Heart left ventricle (tissue), 16 donors: ENCODE measurements at places on chromosomes 3 and 15. TPM values are rescaled to one million over a fixed set of nuclear protein-coding genes. Genes with fewer than 3 reads are reported as not detected.

Gene GOLGA8Q
- total RNA-seq, result 0.37 TPM

Gene IGSF11
- 2.6 TPM for total RNA-seq

Gene RARRES1
- 1.1 TPM for total RNA-seq

Gene PCLAF
- not detected for total RNA-seq

Gene ADAMTSL3
- 7.2 TPM for total RNA-seq

Gene BFSP2
- total RNA-seq, result not detected

Gene ZMYND10
- total RNA-seq, result 1.2 TPM

Gene LRRC31
- not detected for total RNA-seq

Gene RASL12
- total RNA-seq, result 8.3 TPM

Gene KCNMB3
- total RNA-seq, result 0.75 TPM

Gene RARB
- 17.7 TPM for total RNA-seq
